ENCODE measurements at places on chromosomes 7 and 10.

- no peak for DNase-seq
Observed at GRCh38 chr10:12221323-12222298, 25.6 kb downstream of the CDC123 start.

GRCh38 chr10:103781329-103782061, 73.9 kb downstream of the SH3PXD2A start:
- DNase-seq = no peak

DNA sequence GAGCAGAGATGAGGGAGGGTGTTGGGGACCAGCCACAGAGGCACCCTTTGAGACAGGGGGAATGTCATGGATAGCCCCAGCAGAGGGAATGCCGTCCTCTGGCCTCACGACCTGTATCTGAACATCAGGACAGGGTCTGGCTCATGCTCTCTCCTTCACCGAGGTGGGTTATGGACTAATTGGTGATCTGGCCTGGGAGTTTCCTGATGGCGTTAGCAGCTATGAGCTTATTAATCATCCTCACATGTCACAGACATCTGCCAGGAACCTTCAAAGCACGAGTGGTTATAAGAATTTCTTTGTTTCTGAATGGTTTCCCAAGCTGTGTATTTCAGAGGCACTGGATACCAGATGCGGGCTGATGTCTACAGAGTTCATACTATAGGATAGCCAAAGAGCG, 6.9 kb downstream of the CPA4 start:
- DNase-seq = no peak

- DNase-seq = no peak
Observed at GRCh38 chr10:72322280-72323058, 32.2 kb downstream of the DNAJB12 start.

- DNase-seq = no peak
Observed at GRCh38 chr7:138739859-138740258, 38.7 kb upstream of the SVOPL start.

- no peak for DNase-seq
Observed at GRCh38 chr10:131689954-131690757, 210.7 kb upstream of the PPP2R2D start.

DNA sequence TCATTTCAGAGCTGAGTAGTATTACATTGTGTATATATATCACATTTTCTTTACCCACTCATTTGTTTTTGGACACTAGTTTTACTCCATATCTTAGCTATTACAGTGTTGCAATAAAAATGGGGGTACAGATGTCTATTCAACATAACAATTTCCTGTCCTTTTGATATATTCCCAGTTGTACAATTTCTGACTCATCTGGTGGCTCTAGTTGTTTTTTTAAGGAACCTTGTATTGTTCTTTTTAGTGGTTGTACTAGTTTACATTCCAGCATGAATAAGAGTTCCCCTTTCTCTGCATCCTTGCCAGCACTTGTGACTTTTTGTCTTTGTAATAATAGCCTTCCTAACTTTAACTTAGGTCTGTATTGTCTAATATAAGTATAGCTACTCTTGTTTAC, 739.9 kb downstream of the XPNPEP1 start:
- DNase-seq = no peak

DNA sequence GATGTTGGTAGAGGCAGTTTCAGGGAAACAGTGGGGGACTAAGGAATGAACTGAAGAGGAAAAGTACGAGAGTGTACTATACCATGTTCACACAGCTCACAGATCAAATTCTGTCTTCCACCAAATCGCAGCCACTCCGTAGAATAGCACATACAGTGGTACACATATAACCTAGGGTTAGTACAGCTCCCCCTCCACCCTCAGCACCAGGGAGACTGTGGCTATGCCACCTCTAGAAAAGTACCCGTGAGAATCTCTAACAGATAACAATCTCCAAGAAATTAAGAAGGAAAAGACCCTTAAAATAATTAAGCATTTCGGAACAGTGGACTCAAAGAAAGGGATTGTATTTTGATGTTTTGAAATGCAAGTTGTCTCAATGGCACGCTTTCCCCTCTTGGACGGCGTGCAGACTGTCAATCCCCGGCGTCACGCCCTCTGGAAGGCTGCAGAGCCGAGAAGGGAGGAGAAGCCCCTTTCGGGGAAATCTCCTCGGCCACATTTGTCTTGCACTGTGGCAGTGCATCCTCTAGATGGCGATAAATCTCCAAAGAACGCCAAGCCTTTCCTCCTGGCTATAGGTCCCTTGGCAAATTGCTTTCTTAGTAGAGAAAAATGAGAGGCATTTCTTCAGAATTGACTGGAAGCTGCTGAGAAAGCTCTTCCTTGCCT, 345.0 kb downstream of the REEP3 start:
- DNase-seq = peak; percentile 23

GRCh38 chr10:43209651-43210141, 57.2 kb downstream of the RASGEF1A start:
- DNase-seq = no peak

DNA sequence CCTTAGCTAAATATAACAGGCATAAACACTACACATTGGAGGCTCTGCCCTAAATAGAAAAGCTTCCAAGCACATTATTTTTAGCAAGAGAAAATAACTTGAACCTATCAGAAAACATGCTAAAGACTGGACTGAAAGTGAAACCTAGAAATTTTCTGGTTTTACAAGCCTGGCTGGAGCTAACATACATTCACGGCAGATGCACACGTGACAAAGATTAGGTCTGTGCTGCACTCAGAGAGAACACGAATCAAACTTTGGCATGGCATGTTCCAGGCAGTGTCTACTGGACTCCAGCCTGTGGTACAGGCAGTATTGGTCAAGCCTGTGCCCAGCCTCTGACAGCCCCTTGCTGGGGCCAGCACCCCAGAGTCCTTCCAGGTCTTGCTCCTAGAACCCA, 94.1 kb upstream of the PCBD1 start:
- DNase-seq = no peak

DNA sequence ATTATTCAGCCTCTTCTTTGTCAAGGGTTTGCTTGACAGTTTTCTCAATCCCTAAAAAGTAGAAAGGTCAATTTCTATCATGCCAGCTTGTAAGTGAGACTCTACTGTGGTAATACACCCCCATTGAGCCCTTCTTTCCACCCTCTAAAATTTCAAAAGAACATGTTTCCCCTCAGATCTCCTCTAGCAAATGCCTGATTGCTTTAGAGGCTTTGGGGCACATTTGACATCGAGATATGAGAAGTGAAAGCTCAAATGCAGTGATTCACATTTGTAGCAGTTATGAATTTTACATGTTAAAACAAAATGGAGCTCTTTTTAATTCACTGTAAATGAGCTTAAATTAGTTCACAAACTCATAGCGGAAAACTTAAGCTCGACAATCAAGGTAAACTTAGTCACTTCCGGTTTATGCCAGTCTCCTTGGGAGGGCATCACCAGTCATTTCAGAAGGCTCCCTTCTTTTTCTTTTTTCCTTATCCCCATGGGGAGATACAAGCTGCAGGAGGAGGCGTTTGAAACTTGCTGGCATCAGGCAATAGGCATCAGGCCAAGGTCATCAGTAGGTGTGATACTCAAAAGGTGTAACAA, 55.3 kb upstream of the ADO start:
- no peak for DNase-seq

DNA sequence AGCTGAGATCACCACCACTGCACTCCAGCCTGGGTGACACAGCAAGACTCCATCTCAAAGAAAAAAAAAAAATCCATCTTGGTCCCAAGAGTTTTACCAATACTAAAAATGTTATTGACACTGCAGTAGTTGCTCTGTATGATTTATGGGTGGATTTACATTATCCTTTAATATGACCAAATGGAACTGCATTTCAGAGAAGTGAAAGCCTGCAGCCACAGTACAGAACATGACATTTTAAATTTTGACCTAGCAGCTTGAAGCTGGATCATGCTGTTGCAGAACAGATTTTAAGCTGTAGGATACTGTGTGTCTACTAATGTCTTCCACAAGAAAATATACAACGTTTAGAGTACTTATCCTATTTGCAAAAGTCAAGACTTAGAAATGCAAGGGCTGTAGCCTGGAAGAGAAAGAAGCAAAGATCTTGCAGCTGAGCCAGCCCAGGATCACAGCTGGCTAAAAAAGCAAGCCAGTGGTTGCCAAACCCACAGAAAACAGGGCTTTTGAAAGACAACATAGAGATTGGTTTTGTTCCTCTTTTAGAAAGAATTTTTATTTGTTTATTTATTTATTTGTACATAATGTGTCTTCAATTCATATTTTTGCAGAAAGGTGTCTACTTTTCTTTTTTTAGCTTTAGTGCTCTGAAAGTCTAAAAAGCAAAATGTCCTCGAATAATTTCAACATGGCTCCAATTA, 55.2 kb upstream of the WNT16 start:
- DNase-seq = no peak

GRCh38 chr10:14022954-14023672, 307.6 kb downstream of the FRMD4A start:
- peak; percentile 14 for DNase-seq
